ENCODE measurements at places on chromosomes 13 and 19.

- DNase-seq: peak; percentile 30
Measured at GRCh38 chr19:2047449-2048103, 3.5 kb downstream of the MKNK2 start.

- no peak for DNase-seq
Measured at GRCh38 chr13:95724252-95724651, 47.3 kb downstream of the DNAJC3 start.

GRCh38 chr13:98570929-98571372, 6.0 kb downstream of the STK24 start:
- no peak for DNase-seq

- peak; percentile 33 for DNase-seq
Measured at GRCh38 chr19:2952953-2953481, 8.2 kb upstream of the ZNF77 start.

- no peak for DNase-seq
Measured at GRCh38 chr19:8413629-8413995, 507 bp downstream of the MARCHF2 start.

DNA sequence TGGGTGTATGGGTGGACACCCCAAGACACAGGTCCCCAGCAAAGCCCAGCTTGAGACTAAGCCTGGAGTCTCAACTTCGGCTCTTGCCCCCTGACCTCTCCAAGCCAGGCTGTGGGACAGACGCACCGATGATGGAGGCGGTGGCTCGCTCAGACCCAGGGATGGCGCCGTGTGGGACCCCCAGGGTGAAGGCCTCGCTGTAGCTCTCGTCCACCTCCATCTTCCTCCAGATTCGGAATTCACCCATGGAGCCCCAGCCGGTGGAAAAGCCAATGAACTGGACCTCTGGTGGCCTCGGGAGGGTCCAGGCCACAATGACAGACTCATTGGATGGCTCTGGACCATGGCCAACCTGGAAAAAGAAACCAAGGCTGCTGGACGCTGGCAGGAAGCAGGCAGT, 39.1 kb downstream of the F2RL3 start:
- no peak for DNase-seq

DNA sequence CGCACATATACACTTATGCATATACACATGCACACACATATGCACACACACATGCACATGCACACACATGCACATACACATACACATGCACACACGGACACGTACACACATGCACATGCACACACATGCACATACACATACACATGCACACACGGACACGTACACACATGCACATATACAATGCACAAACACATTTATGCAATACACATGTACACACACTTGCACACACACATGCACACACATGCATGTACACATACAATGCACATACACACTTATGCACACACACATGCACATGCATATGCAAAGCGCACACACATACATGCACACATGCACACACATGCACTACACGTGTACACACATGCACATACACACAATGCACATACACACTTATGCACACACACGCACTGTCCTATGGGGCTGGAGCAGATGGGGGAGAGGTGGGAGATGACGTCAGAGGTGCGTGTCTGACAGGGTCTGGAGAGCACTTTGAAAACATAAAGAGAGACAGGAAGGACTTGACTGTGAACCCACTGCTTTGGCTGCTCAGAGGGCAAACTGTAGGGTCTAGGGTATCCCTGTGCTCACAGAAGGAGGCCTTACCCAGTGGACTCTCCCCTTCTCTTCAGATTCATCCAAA, 108.2 kb downstream of the UQCRFS1 start:
- DNase-seq: no peak

- peak; percentile 94 for DNase-seq
Measured at GRCh38 chr13:24671386-24672113, 8.7 kb upstream of the ATP12A start.

DNA sequence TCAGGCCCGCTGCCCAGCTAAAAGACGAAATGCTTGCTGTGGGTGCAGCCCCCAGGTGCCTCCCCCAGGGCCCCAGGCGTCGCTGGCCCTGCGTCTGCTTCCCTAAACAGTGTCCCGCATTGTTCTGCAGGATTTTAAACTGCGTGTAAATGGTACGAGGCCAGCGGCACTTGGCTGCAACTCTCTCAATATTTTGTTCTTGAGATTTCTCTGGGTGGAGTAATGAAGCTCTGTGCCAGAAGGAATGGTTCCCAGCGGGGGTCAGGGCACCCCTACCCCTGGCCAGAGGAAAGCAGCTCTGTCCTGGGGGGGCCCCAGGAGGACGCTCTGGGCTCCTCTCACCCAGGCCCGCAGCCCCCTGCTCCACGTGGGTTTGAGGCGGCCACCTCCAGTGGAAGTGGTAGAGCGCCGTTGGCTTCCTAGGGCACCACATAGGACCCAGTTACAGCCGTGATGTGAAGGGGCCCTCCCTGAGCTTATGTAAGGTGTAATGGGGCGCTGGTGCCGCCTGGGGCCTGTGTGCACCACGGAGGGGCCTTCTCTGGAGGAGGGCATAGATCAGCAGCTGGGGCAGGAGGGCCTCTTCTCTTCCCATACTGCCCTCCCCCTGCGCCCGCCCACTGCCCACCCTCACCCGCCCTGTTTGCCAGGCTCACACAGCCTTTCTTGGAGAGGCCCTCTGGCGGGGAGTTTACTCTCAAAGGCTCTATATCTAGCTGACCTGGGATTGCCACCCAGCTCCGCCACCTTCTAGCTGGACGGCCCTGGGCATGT, 19.8 kb downstream of the PAK4 start:
- DNase-seq: no peak

DNA sequence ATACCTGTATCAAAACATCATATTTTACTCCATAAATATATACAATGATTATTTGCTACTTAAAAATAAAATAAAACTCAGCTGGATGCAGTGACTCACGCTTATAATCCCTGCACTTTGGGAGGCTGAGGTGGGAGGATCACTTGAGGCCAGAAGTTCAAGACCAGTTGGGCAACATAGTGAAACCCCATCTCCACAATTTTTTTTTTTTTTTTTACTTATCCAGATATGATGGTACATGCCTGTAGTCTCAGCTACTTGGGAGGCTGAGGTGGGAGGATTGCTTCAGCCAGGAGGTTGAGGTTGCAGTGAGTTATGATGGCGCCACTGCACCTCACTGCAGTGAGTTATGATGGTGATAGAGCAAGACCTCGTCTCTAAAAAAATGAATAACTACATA, 22.4 kb downstream of the POU2F2 start:
- no peak for DNase-seq

DNA sequence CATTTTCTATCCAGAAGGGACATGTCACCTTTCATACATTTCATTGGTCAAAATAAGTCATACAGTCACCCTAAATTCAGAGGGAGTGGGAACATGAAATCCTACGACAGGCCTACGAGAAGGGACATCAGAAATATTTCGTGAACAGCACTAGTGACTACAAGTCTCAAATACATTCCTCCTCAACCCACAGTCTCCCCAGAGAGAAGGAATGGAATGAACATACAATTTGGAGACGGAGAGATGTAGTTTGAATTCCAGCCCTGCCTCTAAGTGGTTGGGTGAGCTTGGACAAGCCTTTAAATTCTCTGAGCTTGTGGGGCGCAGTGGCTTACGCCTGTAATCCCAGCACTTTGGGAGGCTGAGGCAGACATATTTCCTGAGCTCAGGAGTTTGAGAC, 9.9 kb downstream of the SERTM1 start:
- no peak for DNase-seq

DNA sequence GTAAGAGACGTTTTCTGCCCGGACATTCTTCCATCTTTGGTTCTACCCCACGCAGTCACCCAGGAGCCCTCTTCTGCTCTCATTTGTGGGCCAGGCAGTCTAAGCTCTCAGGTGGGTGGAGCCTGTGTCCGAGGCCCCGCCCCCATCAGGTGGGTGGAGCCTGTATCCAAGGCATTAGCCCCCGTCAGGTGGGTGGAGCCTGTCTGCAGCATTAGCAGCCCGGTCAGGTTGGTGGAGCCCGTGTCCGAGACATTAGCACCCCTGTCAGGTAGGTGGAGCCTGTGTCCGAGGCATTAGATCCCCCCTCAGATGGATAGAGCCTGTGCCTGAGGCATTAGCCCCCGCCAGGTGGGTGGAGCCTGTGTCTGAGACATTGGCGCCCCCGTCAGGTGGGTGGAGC, 45.5 kb upstream of the C13orf46 start:
- peak; percentile 19 for DNase-seq

DNA sequence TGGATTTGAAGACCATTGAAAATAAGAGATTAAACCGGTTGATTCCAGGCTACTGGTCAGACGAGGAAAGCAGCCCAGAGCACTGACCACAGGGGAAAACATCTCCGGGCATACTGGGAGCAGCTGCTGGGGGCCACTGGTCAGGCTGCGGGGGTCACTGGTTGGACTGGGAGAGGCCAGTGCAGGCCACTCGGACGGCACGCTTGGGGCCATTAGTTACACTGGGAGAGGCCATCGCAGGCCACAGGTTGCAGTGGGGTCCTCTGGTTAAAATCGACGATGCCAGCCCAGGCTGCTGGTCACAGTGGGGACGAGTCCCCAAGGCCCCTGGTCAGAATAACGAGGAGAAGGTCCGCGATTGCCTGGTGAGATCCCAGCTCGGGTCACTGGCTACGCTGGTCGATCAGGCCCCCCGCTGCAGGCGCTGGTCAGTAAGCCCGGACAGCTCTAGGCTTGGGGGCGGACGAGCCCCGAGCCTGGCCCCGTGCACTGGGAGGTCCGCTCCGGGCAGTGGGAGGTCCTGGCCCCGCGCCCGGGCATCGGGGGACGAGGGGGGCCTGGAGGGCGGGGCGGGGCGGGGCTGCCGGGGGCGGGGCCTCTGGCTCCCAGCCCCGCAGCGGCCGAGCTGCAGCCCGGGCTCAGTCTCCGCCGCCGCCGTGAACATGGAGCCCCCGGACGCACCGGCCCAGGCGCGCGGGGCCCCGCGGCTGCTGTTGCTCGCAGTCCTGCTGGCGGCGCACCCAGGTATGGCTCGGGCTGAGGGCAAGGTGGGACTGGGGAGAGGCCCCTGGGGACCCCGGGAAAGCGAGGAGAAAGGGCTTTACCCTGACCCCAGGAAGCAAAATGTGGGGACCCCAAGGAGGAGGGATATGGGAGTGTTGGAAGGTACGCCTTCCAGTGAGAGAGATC, at the start of gene BCAM:
Gene BCAM, plus strand, starts transcription at position 641 of the 909 bp plus-strand sequence. Its CDS starts 22 bp downstream, at position 663.
- DNase-seq: peak; percentile 91

DNA sequence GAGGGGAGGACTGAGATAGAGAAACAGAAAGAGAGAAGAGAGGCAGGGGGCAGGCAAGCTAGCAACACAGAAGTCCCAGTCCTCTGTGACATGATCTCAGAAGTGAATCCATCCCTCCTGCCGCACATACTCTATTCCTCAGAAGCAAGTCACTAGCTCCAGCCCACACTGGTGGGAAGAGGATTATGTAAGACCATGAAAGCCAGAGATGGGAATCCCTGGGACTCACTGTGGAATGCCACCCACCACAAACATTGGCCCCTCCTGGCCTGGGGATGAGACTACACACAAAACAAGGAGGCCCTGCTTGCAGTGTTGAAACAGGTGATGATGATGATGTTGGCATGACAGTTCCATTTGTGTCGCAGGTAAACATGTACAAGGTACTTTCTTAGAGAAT, 419.9 kb downstream of the IRS2 start:
- peak; percentile 2 for DNase-seq

GRCh38 chr19:7852851-7853769, 21.1 kb downstream of the PRR36 start:
- peak; percentile 85 for DNase-seq

DNA sequence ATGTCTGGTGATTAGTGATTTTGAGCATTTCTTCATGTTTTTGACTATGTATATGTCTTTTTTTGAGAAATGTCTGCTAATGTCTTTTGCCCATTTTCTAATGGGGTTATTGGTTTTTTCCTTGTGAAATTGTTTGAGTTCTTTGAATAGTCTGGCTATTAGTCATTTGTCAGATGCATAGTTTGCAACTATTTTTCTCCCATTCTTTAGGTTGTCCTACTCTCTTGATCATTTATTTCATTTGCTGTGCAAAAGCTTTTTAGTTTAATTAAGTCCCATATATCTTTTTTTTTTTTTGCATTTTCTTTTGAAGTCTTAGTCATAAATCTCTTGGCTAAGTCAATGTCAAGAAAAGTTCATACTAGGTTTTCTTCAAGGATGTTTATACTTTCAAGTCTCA, 449.8 kb downstream of the DACH1 start:
- peak; percentile 0 for DNase-seq

- DNase-seq: no peak
Measured at GRCh38 chr19:6039566-6040225, 61.8 kb upstream of the RANBP3 start.

GRCh38 chr19:56372281-56372680, 21.1 kb downstream of the ZNF582 start:
- no peak for DNase-seq

DNA sequence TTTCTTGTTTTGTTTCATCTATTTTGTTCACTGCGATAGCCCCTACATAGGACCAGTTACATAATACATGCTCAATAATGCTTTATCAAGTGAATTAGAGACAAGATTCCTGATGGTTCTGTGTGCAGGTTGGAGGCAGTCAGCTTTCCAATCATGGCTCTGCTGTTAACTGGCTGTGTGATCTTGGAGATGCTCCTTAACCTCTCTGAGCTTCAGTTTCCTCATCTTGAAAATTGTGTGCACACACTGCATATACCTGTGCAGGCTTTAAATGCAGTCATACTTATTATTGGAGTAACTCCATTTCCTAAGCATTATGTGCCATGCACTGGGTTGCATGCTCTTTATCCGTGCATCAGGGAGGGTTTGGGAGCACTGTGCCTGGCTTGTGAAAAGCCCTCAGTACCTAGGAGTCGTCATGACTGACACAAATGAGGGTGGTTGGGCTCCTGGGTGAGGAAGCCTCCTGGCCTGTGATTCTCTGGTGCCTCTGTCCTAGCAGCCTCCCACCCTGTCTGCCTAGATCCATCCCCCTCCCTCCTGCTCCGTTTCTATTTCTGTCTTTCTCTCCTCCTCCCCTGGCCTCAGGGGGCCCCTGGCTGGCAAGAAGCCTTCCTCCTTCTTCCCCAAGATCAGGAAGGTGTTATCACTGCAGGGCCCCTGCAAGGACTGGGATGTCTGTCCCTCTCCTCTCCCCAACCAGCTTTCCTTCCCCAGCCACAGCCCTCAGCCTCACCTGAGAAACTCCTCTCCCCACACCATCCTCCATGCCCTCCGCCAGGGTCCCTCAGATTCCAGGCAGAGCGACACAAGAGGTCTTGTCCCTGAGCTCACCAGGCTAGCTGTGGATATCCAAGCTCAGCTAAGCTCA, 8.7 kb downstream of the IFNL1 start:
- DNase-seq: no peak

GRCh38 chr19:2251106-2252054, 2.3 kb downstream of the AMH start:
- DNase-seq: peak; percentile 31

DNA sequence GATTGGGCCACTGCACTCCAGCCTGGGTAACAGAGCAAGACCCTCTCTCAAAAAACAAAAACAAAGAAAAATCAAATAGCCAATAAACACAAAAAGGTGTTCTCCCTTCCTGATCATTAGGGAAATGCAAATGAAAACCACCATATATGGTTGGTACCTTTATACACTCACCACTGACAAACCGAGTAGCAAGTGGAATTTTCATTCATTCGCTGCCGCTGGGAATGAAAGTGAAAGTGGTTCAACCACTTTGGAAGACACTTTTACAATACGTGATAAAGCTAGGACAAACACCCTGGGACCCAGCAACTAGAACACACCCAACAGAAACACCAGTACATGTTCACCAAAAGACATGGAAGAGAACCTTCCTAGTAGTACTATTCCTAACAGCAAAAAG, 21.0 kb downstream of the GRIK5 start:
- DNase-seq: no peak

Measured in adipocyte (in vitro differentiated cells).